Progenitor cell of endocrine pancreas (in vitro differentiated cells): ENCODE measurements at places on chromosomes 7 and 10. TPM values are rescaled to one million over a fixed set of nuclear protein-coding genes. Genes with fewer than 3 reads are reported as not detected.

The NPFFR1 gene
- total RNA-seq = not detected in 2 replicates

The CNNM1 gene
- 0.36 and 0.38 TPM in 2 replicates for total RNA-seq

The CALML5 gene
- not detected in 2 replicates for total RNA-seq

DNA sequence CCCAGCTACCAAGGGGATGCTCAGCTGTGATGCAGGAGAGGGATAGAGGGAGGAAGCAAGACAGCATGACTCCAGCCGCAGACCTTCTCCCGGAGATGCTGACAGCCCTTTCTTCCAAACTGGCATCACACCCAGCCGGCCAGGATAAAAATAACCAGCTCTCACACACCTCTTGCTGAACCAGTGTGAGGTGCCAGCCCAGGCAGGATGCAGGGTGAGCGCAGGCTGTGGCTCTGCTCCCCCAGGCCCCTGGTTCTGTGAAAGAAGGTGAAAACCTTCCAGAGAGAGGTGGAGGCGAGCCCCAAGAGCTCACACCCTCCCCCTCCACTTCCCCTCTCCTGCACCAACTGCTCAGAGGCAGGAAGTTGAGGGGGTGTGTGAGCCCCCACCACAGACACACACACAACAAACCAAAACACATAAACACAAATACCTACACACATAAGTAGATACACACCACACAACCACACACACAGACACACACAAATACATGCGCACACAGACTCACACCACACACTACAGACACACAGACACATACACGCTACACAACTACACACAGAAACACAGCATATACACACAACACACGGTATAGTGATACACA is 4.0 kb downstream of the GPR15LG start:
- no peak for DNase-seq
- H3K4me3 ChIP-seq = no peak overlapping the region
- no peak overlapping the region for H3K27ac ChIP-seq

GRCh38 chr10:88788924-88789323 is 13.6 kb upstream of the LIPM start:
- DNase-seq = no peak
- H3K36me3 ChIP-seq = no peaks in the 10 kb centered on the region
- H3K4me3 ChIP-seq = no peak overlapping the region
- H3K4me1 ChIP-seq = no peaks in the 10 kb centered on the region

DNA sequence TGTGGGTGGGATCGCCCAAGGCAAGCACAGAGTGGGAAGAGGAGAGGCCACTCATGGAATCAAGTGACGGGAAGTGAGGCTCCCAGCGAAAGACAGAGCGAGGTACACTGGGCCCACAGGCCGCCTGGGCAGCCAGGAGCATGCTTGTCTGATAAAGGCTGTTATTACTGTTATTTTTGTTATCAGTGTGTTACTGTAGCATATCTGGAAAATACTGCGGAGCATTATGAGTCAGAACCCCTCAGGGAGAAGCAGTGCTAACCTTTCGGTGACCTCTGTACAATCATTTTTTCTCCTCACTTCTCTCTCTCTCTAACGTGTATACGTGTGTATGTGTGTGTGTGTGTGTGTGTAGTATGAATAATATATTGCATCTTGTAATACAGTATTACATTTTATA is 3.8 kb upstream of the TCERG1L start:
- no peak for DNase-seq
- no peak overlapping the region for H3K4me3 ChIP-seq
- H3K27ac ChIP-seq = no peak overlapping the region

DNA sequence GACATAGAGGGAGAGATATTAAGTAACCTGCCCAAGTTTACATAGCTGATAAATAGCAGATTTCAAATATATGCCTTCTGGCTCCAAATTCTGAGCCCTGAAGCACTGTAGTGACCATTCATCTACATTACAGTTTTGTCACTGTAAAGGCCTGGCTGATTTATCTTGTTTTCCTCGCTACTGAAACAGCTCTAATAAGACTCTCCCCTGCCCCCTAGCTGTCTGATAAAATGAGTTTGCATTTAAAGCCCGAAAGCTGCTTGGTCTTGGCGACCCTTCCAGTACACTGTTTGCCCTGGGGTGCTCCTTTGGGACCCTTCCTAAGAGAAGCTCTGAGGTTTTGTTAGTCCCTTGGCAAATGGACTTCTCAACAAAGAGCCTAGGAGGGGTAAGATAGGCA is 59.7 kb upstream of the RAB11FIP2 start:
- peaks cover 3% of the 10 kb centered on the region for H3K4me1 ChIP-seq
- no peak overlapping the region for H3K27ac ChIP-seq
- no peak for DNase-seq
- no peak overlapping the region for H3K4me3 ChIP-seq
- H3K36me3 ChIP-seq = no peaks in the 10 kb centered on the region
- no peaks in the 10 kb centered on the region for H3K27me3 ChIP-seq

- DNase-seq = no peak
- no peaks in the 10 kb centered on the region for H3K27me3 ChIP-seq
- no peaks in the 10 kb centered on the region for H3K36me3 ChIP-seq
Observed at GRCh38 chr10:93261961-93262610, 188.4 kb downstream of the CYP26A1 start.

GRCh38 chr7:85587785-85588184 is 400.9 kb upstream of the SEMA3D start:
- H3K27me3 ChIP-seq = peaks cover 51% of the 10 kb centered on the region
- H3K36me3 ChIP-seq = no peaks in the 10 kb centered on the region
- H3K4me1 ChIP-seq = peaks cover 6% of the 10 kb centered on the region
- no peak for DNase-seq
- H3K4me3 ChIP-seq = no peak overlapping the region
- no peak overlapping the region for H3K27ac ChIP-seq

DNA sequence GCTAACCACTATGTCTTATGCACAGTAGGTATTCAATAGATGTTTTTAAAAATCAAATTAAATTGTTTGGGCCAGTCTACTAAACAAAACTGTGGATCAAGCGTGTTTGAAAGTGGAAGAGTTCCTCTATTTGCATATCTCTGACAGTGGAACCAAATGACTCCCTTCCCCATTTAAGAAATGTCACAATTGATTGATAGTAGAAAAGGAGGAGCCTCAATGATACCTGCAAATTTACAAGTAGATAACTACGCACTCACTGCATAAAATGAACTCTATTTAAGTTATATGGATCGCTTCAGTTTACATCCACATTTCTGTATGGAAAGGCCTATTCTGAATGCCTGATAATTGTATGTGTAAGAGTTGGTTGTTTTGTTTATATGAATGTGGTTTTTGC is 163.3 kb upstream of the MTPN start:
- no peak overlapping the region for H3K4me3 ChIP-seq
- H3K36me3 ChIP-seq = no peaks in the 10 kb centered on the region
- H3K27ac ChIP-seq = no peak overlapping the region
- no peaks in the 10 kb centered on the region for H3K27me3 ChIP-seq
- no peak for DNase-seq
